ENCODE measurements at places on chromosomes 12 and 14.

- DNase-seq, result no peak
These were observed 22.7 kb upstream of the EIF5 start for GRCh38 chr14:103311171-103311997.

DNA sequence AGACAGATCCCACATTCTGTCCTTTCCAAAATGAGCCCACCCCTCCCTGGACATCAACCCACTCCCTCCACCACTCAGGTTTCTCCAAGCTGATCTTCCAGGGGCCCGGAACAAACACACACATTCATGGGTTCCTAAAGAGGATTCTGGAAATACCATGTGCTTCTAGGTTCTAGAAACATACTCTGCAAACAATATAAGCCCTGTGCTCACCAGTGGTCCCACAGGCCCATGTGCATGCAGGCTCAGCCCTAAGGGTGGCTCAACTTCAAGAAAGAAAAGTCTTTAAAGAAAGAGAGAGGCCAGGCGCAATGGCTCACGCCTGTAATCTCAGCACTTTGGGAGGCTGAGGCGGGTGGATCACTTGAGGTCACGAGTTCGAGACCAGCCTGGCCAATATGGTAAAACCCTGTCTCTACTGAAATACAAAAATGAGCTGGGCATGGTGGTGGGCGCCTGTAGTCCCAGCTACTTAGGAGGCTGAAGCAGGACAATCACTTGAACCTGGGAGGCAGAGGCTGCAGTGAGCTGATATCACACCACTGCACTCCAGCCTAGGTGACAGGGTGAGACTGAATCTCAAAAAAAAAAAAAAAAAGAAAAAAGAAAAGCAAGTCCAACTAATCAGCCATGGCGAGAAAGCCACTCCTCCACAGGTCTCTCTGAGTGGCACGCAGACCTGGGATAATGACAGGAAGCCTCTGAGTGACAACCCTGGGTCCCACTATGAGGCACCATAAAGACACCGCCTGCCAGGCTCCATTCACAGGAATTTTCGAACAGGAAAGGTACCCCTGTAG lies 59.5 kb upstream of the PNMA1 start:
- DNase-seq, result no peak

DNA sequence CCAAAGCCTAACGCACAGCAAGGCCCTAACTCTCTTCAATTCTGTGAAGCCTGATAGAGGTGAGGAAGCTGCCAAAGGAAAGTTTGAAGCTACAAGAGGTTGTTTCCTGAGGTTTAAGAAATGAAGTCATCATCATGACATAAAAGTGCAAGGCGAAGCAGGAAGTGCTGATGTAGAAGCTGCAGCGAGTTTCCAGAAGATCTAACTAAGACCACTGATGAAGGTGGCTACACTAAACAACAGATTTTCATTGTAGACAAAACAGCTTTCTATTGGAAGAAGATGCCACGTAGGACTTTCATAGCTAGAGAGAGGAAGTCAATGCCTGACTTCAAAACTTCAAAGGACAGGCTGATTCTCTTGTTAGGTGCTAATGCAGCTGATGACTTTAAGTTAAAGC lies 385.6 kb upstream of the OR4E1 start:
- no peak for DNase-seq

- no peak for DNase-seq
These were observed 427.4 kb downstream of the AACS start for GRCh38 chr12:125492354-125493270.

DNA sequence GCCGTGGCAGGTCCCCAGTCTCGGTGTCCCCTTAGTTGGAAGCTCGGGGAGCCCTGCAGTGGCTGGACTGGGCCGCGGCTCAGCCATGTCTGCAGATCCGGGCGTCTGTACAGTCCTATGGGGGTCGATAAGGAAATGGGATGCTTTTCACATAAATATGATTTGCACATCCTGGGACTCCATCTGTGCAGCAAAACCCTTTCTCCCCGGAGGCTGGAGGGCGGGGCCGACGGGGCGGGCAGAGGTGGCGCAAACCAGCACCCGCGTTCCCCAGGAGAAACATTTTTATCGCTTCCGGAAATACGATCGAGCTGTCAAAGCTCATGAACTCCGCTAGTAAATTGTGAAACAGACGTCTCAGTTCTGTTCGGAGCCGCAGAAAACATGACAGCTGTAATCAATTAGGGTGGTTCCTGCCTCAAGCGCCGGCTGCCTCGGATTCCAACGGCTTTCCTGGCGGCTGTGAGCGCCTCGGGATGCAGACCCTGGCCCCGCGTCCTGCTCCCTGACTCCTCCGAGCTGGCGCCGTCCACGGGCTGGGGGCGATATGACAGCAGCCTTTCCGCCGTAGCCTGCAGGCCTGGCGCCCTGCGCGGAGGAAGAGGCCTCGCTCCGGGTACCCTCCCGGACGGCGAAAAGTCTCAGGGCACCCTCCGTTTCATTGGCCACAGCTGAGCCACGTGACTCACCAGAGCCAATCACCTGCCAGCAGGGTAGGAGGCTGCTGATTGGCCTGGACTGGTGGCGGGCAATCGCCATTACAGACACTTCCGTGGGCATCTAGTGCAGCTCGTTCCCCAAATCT lies 23.0 kb downstream of the DIO3 start:
- DNase-seq, result no peak

- DNase-seq, result no peak
These were observed 310.9 kb downstream of the ADGRD1 start for GRCh38 chr12:131264635-131265034.

- DNase-seq, result no peak
These were observed 13.4 kb upstream of the KRAS start for GRCh38 chr12:25264114-25264513.

DNA sequence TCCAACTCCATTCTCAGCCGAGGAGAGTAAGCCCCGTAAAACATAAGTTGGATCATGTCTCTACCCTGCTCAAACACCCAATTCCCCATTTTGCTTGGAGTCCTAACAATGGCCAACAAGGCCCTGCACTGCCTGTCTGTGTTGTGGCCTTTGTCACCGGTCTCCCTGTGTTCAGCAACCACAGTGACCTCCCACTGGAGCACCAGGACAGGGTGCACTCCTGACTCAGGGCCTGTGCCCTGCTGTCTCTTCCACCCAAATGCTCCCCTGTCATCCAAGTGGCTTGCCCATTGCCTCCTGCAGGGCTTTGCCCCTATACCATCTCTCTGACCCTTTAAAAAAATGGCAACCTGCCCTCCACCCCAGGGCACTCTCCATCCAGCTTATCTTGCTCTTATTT lies 4.4 kb upstream of the KRT85 start:
- no peak for DNase-seq

DNA sequence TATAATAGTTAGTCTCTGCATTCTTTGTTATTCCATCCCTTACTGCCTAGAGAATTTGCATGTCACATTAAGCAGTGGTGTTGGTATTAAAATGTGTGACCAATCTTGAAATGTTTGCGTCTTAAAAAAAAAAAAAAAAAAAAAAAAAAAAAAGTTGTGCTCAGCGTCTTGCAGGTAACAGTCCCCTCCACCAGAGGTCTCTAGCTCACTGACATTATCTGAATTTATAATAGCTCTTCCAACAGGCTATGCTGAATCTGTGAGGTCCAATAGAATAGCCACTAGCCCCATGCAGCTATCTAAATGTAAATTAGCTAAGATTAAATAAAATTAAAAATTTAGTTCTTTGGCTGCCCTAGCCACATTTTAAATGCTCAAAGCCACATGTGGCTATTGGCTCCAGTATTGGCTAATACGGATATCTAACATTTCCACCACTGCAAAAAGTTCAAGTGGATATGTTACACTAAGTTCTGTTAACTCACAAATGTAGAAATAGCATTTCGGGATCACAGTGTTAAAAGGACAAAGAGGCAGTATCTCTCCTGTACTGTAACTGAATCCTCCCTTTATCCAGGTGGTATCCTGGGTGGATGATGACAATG lies 28.7 kb downstream of the NKX2-8 start:
- DNase-seq, result no peak

- no peak for DNase-seq
These were observed 35.5 kb downstream of the CRACR2A start for GRCh38 chr12:3717283-3717898.

- DNase-seq, result no peak
These were observed 33.7 kb downstream of the FLVCR2 start for GRCh38 chr14:75612157-75612556.

DNA sequence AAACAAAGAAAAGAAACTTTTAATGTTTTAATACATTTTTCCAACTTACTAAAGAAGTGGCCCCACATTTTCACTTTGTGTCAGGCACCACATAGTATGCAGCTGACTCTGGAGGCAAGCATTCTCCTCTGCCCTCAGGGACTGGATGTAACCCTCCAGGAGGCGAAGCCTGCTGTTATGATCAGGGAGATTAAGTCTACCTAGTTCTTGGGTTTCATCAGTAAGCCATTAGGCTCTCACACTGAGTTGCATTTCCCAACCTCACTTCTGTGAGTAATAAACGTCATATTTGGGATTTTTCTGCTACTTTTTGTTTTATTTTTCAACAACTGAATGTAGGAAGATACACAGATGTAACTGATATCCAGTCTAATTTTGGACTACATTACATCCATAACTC lies 101.2 kb upstream of the LRFN5 start:
- DNase-seq, result no peak

GRCh38 chr12:4742416-4742970 lies 22.3 kb downstream of the GALNT8 start:
- no peak for DNase-seq

DNA sequence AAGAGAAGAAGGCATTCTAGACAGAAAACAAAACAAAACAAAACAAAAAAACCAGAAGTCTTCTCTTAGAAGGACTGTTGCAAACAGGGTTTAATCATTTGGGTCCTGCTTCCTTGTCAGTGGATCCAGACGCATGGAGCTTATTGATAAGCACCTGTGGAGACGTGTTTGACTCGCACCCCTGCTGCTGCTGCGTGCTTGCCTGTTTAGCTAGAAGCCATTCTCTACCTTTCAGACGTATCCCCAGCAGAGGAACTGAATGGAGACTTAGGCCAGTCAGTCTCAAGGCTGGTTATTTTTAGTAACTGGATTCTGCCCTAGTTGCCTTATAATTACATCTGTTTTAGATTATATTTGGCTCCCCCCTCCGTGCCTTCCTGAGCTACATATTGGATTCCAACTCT lies 186.1 kb upstream of the EEA1 start:
- no peak for DNase-seq

GRCh38 chr12:3219233-3219632 lies 142.1 kb downstream of the TSPAN9 start:
- no peak for DNase-seq

DNA sequence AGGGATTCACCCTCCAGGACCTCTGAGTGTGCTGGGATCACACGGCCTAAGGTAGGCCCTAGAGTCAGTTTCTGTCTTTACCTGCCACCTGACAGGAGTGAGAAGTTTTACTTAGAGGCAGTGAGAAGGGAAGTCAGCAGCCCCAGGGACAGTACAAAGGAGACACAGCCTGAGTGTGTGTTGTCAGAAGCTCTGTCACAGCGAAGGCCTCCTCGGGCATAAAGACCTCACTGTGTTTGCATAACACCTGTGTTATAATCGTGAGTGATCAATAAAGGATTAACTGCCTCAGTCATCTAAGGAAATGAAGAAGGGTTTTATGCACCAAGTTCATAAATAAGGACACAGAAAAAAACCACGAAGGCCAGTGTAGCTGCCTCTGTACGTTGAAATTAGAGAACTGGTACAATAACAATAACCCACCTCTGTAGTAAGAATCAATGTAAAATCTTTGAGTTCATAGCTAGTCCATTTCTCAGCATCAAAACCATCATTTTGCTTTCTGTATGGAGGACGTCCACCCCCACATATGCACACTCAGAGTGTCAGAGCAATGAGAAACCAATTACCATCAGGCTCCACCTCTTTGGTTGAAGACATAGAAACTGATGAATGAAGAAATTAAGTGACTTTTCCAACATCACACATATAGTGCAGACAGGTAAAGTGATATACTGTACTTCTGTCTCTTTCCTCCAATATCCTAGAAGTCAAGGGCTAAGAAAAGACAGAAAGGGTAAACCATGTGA lies 159.3 kb downstream of the DAD1 start:
- DNase-seq, result no peak

- no peak for DNase-seq
These were observed 357.1 kb upstream of the PDE3A start for GRCh38 chr12:20011200-20011599.

DNA sequence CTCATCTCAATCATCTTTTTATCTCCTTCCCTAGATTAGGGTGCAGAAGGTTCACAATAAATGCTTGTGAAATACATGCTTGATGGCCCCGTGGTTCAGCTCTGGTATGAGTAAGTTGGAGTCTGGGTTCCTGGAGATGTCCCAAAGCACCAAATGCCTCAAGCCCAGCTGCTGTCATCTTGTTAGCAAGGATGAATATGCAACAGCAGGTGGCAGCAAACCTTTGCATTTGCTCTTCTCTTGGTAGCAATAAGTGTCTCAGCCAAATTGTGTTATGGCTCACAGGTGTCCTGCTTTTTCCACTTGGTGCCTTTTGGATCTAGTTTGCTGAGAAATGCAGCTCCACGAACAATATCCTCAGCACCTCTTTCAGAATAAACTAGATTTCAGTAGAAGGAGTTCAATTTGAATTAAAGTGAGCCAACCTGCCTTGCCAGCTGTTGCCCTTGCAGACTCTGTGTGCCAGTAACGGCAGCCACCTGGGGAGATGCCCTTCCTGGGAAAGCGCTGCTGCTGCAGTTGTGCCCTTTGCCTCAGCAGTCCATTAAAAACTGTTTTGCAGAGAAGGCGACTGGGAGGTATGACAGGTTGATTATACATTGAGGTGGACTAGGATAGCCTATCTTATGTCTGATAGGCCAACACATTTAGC lies 417.3 kb downstream of the SNAPC1 start:
- peak; percentile 57 for DNase-seq

- DNase-seq, result no peak
These were observed 575 bp downstream of the NAA30 start for GRCh38 chr14:57390806-57391516.

DNA sequence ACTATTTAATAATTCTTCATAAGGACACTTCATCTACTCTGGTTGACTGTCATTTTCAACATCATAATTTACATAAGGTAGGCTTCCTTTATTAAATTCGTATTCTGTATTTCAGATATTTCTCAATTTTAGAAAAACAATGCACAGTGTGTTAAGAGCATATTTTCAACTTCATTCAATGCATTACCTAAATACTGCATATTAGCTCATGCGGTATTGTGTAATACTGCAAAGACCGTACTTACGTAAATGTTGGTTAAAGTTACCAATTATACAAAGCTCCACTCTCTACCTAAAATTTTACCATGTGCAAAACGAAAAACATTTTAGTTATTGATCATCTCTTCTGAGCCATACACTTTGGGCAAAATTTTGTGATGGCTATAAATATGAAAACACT lies 62.8 kb downstream of the EXOC5 start:
- no peak for DNase-seq

GRCh38 chr14:68076451-68076850 lies 256.9 kb downstream of the RAD51B start:
- DNase-seq, result no peak

DNA sequence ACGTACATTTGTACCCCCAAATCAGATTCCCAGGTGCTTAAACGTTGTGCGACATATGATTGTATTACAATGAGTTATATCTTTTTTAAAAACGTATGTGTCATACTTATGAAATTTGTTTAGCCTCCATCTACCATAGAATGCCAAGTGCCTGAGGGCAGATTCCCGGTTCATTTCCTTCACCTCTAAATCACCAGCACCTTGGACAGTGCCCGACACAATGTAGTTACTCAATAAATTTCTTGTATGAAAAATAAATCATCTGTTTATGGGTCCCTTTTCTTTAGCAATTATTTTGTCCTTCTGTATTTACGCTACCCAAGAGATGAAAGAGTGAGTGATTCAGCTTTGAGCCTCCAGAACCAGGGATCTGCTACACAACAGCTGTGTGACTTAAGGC lies 157.4 kb downstream of the TBX5 start:
- no peak for DNase-seq

All from SW 1271 (cell line).